Activated CD8-positive, alpha-beta memory T cell treated with anti-CD3 and anti-CD28 coated beads for 1 hour (primary cell): ENCODE measurements at places on chromosomes 1 and 21.

DNA sequence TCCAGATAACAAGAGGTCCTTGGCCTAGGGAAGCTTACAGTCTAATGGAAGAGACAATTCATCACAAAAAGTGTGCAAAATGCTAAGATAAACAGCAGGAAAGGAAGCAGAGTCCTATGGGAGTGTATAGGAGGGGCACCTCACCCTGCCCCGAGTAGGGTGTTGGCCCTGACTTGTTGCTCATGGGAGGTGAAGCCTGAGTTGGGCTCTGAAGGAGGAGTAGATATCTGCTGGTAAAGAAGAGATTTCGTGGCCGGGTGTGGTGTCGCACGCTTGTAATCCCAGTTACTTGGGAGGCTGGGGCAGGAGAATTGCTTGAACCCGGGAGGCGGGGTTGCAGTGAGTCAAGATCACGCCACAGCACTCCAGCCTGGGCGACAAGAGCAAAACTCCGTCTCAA, 18.6 kb upstream of the GPR37L1 start:
- no peak for DNase-seq

DNA sequence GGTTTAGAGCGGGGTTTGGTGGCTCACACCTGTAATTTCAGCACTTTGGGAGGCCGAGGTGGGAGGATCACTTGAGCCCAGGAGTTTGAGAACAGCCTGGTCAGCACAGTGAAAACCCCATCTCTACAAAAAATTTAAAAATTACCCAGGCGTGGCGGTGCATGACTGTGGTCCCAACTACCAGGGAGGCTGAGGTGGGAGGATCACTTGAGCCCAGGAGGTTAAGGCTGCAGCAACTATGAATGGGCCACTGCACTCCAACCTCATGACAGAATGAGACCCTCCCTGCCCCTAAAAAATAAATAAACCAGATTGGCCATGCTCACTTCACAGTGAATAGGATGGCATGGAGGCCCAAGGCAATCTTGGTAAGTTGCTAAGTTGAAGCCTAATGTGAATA, 168.9 kb downstream of the RHOU start:
- DNase-seq: no peak

DNA sequence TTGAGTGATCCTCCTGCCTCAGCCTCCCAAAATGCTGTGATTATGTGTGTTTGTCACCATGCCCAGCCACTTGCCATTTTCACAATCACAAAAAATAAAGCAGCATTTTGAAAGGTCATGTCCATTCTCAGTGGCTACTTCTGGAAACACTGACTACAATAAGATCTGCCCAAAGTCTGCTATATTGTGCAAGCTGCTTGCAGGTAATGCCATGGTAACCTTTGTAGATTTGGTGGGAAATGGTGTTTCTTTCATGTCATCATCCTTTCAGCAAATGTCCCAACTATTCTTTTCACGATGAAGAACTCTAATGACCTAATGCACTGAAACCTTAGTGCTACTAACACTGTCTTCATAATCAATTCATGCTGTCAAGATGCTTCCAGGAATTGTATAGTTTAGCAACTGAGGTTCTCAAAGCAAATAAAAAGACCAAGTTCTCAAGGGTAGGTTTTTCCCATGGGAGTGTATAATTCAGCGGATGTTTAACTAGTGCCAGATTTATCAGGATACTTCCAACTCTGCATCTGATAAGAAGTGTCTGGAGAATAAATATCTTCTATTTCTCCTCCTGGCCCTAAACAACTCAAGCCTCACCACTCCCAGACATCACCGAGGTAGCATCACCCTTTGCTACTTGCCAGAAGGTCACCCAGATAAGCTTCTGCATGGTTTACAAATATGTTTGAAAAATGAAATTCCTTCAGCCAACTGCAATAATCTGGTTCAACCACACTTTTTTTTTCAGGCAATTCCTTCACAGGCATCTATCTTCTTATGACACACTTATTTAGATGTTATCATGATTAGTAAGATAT, 132.0 kb upstream of the ZC3H11B start:
- no peak for DNase-seq

DNA sequence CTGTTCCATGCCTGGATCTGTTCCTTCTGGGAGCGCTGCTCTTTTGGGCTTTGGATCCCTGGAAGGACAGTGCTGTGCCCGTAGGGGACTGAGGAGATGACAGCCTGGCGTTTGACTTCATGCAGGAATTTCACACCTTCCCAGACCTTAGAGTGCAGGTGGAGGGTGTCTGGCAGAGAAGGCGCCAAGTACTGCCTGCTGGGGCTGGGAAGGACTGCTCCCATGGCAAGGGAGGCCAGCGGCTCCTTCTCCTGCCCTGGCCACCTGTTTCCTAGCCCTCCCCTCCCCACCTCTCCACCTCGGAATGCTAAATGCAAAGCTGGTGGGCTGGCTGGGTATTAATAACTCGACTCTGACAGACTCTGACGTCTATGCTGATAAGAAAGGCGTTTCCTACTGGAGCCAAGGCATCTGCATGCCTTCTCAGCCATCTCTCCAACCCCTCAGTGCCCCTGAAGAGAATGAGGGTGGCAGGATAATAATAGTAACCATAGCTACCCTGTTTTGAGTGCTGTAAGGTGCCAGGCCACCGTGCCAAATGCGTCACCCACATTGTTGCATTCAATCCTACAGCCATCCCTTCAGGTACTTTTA, 17.5 kb upstream of the PDIK1L start:
- DNase-seq: no peak

DNA sequence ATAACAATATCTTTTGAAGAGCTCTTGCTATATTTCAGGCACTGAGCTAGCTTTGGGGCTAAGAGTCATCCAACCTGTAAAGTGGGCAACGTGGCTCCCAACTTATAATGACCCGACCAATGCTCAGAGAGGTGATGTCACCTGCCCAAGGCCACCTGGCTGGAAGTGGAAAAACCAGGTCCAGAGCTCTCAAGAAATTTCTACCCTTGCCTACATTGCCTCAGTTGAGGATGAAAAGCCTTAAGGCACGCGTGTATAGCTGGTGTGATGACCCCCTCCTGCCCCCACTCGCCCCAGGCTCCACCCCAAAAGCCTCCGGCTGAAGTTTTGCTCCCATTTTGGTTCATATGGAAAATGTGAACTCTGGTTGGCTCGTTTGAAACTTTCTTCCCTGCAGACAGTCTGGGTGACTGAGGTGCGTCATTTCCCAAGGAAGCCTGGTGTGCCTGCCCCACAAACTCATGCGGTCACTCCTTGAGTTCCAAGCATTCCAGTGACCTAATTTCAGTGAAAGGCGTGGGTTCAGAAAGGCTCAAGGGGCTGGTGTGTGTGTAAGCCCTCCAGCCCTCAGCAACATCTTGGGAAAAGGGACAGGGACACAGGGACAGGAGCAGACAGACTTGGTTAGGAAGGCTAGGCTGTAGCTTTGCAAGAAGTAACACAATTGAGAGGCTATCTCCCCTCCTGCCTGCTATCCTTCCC, 20.5 kb downstream of the HTR1D start:
- no peak for DNase-seq

GRCh38 chr1:153277852-153278251, 18.4 kb downstream of the LORICRIN start:
- no peak for DNase-seq

GRCh38 chr1:193070942-193071341, 11.5 kb downstream of the RO60 start:
- DNase-seq: no peak
